ENCODE measurements at places on chromosomes 7 and 10.

DNA sequence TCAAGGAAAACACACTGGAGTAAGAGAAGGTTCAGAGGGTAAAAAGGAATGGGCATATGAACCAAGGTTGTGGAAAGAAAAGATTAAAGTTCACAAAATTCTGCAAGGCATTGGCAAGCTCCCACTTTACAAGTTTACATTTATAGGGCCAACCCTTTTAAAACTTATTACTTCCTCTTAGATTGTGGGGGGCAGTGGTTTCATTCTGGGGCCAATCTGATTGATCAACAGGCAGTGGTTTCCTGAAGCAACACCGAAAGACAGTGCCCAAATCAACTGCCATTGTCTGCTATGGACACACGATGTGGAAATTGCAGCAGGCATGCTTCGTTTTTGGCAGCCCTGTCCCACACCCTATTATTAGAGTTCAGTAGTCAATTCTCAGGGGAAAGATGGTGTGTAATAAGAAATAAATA, 154.0 kb downstream of the SGMS1 start:
- DNase-seq = no peak

- no peak for DNase-seq
Observed at GRCh38 chr10:19628767-19629560, 187.3 kb upstream of the PLXDC2 start.

- no peak for DNase-seq
Observed at GRCh38 chr10:110788620-110789385, 82.9 kb upstream of the PDCD4 start.

DNA sequence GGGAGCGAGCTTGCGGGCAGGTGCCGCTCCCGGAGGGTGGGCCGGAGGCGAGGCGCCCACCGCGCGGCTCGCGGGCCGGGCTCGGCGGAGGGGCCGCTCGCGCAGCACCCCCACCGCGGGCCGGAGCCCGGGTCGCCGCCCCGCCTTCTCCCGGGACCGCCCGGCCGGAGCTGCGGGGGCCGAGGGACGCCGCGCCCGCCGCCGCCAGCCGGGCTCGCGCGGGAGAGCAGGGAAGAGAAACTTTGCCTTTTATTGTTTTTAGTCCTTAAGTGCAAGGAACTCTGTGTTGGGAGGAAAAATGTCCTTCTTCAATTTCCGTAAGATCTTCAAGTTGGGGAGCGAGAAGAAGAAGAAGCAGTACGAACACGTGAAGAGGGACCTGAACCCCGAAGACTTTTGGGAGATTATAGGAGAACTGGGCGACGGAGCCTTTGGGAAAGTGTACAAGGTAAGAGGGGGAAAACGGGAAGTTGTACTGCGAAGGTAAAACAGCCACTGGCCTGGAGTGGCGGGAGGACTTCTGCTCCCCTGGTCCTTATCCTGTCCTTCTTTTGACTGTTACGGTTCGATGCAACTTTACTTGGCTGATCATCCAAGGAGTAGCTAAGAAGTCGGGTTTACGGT, 620 bp downstream of the SLK start:
- DNase-seq = no peak

Measured in GM04504 (cell line).